ENCODE measurements at places on chromosomes 1 and 21.

DNA sequence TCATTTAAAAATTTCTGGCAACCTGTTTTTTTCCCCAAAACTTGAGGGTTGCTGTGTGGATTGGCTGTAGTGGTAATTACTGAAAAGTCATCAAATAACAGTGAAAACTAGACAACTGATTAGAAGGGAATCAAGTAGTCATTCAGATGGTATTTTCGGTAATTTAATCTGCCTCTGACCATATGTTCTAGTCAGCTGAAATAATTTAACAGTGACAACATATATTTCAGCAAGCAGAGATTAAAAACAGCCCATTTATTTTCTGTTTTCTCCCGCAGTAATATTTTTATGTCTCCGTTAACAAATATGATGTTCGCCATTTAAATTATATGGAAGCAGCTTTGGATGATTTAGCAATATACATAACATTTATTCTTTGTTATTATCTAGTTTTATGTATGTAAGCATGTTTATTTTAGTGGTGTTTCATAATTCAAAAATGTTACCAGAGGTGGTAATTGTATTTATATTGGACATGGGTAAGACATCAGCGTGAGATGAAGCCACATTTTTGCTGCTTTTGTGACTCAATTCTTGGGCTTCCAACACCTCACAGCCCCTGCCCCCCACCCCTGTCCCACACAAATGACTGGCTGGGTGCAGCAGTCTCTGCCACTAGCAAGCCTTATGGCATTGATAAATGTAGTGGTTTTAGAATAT is 104.4 kb downstream of the GALNT2 start:
- DNase-seq = no peak

GRCh38 chr1:11862890-11863289 is 4.1 kb upstream of the NPPB start:
- DNase-seq = no peak

DNA sequence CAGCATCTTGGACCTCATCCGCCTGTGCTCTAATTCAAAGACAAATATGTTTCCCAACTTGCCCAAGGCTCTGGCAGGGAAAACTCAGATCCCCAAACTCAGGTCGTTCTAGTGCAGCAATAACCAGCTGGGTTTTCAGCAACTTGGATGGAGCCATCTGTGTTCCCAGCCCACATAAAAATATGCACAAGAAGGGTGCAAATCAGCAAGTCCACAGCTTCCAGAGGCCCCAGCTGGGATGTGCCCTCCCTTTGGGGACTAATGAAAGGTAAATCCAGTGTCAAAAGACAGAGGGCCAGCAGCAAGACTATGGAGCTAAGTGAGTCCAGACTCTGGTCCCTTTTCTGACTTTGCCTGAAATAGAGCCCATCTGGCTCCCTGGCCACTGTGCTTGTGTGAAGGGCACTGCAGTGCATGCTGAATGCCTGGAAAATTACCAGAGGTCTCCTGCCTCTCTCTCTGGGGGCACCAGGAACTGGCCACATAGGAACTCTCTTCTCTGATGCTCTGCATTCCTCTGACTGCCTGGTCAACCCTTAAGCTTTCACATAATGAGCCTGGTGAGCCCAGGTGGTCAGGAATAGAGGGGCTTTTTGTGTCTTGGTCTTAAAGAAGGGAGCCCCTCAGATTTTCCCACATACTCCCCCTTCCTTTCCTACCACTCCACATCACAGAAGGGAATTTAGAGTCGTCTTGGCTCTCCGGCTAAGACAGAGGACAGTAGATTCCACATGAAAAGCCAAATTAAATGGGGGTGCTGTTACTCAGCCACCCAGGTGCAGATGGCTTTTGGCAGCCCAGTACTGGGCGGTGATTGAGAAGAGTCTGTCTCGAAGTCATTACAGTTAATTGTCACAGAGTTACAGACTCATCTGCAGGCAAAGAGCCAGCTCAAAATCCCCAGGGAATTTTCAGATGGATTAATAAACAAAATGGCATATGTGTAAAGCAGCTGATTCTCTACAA is 88.1 kb upstream of the C1orf21 start:
- no peak for DNase-seq

GRCh38 chr1:177302357-177303044 is 131.7 kb downstream of the BRINP2 start:
- no peak for DNase-seq

DNA sequence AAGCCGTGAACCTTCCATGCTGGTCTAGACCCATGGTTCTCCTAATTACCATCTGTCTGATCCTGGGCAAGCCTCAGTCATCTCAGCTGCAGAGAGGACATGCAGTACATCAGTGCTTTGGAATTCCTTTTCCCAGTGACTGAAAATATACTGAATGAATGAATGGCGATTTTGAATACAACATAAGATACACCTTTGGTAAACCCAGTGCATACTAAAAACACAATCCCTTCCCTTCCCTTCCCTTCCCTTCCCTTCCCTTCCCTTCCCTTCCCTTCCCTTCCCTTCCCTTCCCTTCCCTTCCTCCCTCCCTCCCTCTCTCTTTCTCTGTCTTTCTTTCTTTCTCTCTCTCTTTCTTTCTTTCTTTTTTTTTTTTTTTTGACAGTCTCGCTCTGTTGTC is 21.3 kb upstream of the PLXNA2 start:
- no peak for DNase-seq

DNA sequence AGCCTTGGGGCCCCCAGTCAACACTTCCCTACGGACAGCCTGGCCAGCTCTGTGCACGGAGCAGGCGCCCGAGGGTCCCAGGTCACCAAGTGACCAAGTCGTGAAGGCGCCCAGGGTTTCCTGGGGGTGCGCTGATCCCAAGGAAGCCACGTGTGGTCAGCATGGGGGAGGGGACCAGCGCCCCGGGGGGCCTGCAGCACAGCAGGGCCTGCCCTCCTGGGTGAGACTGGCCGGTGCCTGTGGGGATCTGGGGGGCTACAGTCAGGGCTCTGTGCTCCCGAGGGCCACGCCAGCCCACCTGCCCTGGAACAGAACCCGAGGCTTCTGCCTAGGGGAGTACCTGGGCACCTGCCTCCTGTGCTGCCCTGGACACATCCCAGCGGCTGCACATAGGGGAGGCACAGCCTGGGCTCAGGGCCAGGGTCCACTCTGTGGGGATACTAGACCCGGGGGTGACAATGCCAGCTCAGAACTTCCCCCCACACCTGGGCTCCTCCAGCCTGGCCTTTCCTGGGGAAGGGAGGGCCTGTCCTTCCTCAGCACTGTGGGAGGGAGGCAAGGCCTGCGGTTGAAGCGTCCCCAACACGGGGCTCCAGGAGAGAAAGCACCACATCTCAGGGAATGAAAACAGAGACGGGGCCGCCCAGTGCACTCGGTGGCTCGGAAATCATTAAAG is 6.2 kb upstream of the POFUT2 start:
- no peak for DNase-seq

GRCh38 chr1:88058205-88058604 is 625.9 kb upstream of the PKN2 start:
- DNase-seq = no peak

GRCh38 chr1:238279694-238280380 is 389.1 kb upstream of the ZP4 start:
- DNase-seq = no peak

- DNase-seq = no peak
Measured at GRCh38 chr1:214420833-214421232, 130.6 kb downstream of the PTPN14 start.

- no peak for DNase-seq
Measured at GRCh38 chr1:112849425-112850033, 106.5 kb downstream of the SLC16A1 start.

- no peak for DNase-seq
Measured at GRCh38 chr1:150389650-150390049, 25.7 kb downstream of the RPRD2 start.

DNA sequence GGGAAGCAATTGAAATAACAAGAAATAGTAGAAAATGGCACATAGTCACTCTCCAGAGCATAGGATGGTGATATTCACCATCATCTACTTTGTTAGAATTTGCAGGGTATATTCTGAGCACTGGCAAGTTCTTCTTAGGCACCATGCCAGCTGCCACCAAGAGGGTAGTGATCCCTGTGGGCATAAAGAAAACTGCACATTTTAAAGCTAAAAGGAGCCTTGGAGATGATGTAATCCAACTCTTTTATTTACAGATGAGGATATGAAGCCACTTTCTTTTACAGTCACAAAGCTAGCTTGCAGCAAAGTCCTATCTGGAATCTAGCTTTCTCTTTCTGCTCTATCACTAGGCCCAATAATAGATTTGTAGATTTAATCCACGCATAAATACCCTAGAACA is 69.0 kb downstream of the PTGER3 start:
- no peak for DNase-seq

- DNase-seq = no peak
Measured at GRCh38 chr1:205923651-205924459, 19.4 kb downstream of the SLC26A9 start.

GRCh38 chr1:56125316-56125715 is 454.0 kb downstream of the PLPP3 start:
- peak; percentile 73 for DNase-seq

DNA sequence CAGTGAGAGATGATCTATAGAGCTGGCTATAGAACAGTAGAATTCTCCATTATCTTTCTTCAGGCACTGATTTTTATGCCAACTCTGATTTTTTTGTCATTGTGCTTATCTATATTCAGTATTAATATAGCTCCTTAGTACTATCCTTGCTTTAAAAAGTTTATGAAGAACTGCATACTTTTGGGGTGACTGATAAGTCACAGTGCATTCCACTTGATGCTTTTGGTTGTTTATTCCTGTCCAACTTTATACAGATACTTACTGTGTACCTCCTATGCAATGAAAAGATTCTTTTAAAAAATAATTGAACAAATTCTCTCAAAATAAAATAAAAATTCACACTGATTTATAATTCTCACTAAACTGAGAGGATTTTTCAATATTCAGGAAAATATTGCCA is 71.6 kb downstream of the COL24A1 start:
- no peak for DNase-seq

DNA sequence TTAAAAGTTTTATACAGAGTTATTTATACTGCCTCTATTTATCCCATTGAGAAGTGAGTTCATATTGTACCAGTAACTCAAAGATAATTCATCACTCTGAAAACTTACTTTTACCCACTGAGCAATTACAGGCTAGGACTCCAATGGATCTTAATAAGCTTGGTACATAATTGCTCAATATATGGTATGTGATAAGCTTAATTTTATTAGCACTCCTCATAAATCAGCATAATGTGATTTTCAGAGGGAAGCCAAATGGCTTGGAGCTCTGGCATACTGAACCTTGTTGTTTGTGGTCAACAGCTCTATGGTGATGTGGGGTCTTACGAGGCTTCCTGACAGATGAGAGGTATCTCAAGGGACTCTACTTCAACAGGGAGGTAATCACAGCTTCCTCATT is 26.3 kb downstream of the ADAM30 start:
- no peak for DNase-seq

DNA sequence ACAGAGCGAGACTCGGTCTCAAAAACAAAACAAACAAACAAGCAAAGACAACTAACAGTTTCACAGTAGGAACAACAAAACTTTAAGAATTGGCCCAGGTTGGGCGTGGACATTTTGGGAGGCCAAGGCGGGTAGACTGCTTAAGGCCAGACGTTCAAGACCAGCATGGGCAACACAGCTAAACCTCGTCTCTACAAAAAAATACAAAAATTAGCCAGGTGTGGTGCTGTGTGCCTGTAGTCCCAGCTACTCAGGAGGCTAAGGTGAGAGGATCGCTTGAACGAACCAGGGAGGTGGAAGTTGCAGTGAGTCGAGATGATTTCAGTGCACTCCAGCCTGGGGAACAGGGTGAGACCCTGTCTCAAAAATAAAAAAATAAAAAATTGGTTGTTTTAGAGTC is 13.5 kb downstream of the GTF2B start:
- DNase-seq = no peak

GRCh38 chr1:47399846-47400155 is 16.3 kb upstream of the FOXE3 start:
- DNase-seq = no peak

GRCh38 chr21:44837537-44837936 is 19.7 kb upstream of the SUMO3 start:
- DNase-seq = no peak

- no peak for DNase-seq
Measured at GRCh38 chr1:59502009-59502691, 205.3 kb downstream of the FGGY start.

- no peak for DNase-seq
Measured at GRCh38 chr1:169340882-169341281, 26.7 kb downstream of the NME7 start.

DNA sequence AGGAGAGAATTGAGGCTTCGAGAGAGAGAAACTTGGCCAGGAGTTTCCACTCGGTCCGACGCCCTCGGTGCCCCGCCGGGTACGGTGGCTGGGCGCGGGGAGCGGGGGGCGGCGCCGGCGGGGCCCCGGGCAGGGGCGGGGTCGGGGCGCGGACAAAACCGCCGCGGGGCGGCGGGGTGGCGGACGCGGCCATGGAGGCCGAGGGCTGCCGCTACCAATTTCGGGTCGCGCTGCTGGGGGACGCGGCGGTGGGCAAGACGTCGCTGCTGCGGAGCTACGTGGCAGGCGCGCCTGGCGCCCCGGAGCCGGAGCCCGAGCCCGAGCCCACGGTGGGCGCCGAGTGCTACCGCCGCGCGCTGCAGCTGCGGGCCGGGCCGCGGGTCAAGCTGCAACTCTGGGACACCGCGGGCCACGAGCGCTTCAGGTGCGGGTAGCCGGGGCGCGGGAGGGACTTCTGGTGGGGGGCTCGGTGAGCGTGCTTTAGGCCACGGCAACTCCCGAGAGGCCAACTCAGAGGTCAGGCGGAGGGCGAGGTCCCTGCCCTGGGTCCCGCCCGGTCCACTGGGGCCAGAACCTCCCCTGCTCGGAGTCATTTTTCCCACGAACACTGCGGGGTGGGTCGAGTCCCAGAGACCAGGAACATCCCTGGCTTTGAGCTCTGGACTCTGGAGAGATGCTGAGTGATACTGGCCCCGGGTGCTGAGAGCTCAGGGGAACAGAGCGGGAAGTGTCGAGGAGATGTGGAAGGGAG is 431 bp downstream of the RAB42 start:
- no peak for DNase-seq
